EL (cell line): ENCODE measurements at places on chromosomes 16 and 17.
A peak's percentile ranks its signal among the peaks of the same experiment; 100 is the strongest.

DNA sequence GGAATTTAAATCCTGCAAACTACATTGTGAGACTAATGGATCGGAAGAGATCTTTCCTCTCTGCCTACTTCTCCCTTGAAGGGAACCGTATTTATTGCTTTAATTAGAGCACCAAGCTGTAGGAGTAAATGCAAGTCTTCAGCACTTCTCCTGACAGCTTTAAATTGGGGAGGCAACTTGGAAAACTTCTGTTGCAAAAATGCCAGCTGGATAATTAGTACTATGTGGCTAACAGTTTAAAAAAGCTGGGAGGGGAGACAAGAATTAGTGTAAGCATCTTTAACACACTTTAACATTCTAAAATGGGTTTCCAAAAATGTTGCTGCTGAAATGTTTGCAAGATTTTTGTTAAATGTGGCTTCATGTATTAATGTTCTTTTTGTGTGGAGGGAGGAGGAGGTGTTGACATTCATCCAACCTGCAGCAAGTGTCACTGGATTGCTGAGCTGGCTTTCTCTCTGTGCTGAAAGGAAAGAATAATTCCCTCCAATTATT is 108.5 kb downstream of the PCTP start:
- no peak for DNase-seq

- DNase-seq = no peak
Measured at GRCh38 chr16:17612336-17612735, 141.6 kb upstream of the XYLT1 start.

GRCh38 chr17:5344914-5345313 is 62.8 kb downstream of the RABEP1 start:
- no peak for DNase-seq

DNA sequence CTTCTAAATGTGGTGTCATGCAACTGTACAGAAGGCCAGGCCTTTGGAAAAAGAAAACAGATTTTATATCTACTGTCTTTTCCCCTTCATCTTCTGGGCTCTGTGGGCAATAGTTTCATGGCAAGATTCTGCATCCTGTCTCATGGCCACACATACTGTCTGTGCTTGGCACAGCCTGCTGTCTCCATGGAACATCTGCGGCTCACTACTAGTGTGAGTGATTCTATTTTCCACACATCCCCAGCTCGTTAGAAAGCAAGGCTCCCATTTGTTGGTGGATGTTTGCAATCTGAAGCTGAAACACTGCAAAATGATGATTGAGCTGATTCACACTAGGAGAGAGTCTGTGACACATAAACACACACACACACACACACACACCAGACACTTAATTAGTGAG is 32.4 kb downstream of the CACNG3 start:
- no peak for DNase-seq

DNA sequence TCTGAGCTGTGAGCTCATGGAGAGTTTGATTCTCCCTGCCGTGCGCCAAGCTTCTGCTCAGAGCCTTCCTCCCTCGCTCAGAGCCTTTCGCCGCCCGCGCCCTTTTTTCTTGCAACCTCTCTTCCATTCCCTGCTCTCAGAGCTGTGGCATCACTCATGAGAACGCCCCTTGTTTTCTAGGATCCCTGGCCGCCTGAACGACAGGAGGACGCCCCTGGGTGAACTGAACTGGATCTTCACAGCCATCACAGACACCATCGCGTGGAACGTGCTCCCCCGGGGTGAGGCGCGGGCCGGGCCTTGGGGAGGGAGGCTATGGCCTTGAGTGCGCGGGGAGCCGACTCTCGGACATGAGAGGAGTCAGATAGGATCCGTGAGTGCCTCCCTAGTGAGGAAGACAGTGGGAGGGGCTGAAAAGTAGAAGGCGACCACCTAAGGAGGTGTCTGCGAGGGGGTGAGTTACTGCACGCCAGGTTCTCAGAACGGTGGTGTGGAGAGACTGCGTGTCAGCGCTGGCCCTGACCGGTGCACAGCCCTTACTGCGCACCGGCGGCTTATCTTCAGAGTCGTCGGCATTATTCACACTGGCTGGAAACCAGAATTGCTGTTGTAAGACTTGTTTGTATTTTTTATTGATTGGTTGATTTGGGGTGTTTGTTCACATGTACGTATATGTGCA is 169.5 kb upstream of the CHMP6 start:
- no peak for DNase-seq

DNA sequence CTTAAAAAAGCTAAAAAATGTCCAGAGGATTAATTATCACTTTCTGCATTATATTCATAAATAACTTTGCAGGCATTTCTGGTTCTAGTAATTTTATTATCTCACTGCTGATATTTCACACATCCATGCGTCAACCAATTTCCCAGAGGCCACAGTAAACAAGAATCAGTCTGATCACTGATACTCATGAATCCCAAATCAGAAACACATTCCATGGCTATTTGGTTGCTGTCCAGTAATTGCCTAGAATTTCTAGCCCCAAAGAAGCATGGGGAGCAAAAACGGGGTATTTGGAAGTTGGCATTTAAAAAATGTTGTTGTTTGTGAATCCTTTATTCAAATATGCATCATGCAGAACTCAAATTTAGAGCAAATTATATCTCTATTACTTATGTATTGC is 244.8 kb downstream of the CDH8 start:
- peak; percentile 68 for DNase-seq

GRCh38 chr16:23508589-23509440 is 1.5 kb downstream of the GGA2 start:
- DNase-seq = peak; percentile 18

DNA sequence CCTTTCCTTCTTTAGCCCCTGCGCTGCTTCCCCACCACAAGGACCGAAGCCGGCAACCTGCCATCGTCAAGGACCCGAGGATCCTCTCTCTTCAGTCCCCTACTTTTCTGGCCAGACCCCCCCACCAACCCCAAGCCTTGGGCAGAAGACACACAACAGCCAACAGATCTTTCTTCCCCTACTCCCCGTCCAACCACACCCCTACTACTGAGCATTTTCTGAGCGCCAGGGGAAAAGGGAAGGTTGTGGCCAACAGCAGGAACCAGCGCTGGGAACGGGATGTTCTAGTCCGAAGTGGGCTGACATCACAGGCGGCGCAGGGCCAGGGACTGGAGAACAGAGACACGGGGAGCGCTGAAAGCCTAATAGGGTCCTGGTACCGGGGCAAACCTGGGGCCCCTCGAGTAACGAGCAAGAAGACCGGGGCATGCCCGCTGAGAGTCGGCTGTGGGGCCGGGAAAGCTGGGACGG is 528 bp downstream of the PER1 start:
- DNase-seq = peak; percentile 68

GRCh38 chr16:71513302-71513701 is 12.9 kb upstream of the CHST4 start:
- no peak for DNase-seq

DNA sequence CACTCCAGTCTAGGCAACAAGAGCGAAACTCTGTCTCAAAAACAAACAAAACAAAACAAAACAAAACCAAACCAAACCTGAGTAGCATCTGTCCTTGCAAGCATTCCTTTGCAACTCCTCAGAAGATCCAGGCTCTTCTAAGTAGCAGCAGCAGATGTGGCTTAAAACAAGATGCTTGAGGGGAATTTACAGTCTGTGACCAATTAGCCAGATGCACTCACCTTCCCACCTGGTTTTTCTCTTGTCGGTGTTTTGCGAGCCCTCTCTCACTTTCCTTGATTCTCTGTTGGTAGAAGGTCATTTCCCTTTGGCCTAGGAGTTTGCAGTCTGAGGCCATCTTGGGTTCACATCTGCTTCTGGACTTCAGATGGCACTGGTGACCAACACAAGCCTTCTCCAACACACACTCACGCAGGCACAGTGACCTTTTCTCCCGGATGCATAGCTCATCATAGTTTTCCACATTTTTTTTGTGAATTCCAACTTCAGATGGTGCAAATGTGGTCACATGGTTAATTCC is 276.8 kb downstream of the STX8 start:
- DNase-seq = no peak

DNA sequence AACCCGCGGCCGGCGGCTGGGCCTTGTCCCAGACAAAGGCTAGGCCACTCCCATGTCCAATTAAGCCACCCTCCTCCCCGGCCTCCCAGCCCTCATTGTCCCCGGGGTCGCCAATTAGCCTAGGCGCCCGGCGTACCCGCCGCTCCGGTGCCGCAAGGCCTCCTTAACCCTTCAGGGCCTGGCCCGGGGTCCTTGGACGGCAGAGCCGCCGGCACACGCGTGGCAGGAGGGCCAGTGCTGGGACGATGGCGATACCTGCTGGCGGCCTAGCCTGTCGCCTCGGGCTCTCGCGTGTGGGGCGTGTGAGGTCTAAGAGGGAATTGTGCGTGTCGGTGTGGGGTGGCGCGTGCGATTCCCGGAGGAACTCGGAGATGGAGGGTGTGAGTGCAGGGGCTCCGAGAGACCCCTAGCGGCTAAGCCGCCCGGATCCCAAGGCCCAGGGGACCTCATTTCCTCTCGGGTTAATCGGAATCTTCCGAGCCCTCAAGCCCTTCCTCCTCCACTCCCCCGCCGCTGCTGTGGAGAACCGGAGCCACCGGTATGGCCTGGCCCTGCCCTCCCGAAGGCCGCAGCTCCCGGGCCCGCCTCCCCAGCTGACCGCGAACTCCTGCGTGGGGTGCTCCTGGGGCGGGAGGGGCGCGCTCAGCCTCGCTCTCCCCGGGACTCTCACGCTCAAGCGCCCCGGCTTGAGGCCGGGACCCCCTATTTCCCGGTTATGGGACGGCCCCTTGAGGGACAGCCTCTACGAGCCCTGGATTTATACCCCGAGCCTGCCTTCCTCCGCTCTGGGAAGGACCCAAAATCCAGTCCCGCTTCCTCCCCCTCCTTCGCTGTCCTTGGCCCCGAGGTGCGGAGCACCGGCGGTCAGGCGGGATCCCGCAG is 11.9 kb downstream of the TBX2 start:
- peak; percentile 79 for DNase-seq

- DNase-seq = peak; percentile 77
Measured at GRCh38 chr17:64694207-64694606, 32.1 kb upstream of the SMURF2 start.

DNA sequence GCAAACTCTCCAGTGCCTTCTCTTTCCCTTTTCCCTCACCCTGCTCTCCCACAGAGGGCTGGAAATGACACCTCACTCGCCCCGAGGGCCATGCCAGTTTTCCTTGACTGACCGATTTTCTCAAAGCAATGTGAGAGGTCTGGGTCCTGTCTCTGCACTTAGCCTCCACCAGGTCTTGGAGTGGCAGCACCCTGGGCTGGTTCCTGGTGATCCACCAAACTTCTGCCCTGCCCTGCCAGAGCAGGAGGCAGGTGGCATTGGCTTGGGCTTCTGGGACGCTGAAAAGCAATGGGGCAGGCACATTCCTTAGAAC is 97.5 kb downstream of the RAB11FIP4 start:
- no peak for DNase-seq

DNA sequence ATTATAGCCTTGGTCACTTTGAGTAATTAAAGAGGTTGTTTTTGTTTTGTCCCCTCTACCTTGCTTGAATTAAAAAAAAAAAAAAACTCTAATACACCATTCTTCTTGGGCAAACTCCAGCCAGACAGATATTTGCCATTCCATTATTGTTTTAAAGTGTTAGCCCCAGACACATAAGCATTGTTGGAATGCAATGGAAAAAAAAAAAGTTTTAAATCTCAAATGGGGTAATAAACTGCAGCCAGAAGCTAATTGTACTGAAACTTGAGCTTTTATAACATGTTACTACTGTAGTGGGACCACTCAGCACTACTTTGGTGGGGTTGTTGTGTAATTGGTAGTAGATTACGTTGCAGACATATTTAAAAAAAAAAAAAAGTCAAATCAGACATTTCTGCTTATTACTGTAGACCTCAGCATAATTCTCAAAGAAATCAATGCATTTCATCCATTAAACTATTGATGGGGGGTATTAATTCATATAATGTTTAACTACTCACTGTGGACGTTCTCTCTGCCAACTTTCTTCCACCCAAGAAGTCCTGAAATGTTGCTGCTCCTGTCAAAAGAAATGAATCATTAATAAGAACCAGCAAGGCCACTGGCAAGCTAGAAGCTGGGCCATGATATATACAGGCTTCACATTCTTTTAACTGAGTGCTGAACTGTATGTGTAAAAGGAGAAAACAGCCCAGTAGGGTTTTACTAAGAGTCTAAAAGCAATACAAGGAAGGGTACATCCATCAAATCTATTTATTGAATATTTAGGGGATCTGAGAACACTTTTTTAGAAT is 626.6 kb upstream of the SOX9 start:
- peak; percentile 62 for DNase-seq

- DNase-seq = peak; percentile 90
Measured at GRCh38 chr17:69757688-69758430, 317.2 kb upstream of the KCNJ16 start.

GRCh38 chr17:30524847-30525246 is 47.6 kb downstream of the GOSR1 start:
- peak; percentile 77 for DNase-seq

GRCh38 chr16:3759736-3760135 is 42.4 kb upstream of the TRAP1 start:
- no peak for DNase-seq

DNA sequence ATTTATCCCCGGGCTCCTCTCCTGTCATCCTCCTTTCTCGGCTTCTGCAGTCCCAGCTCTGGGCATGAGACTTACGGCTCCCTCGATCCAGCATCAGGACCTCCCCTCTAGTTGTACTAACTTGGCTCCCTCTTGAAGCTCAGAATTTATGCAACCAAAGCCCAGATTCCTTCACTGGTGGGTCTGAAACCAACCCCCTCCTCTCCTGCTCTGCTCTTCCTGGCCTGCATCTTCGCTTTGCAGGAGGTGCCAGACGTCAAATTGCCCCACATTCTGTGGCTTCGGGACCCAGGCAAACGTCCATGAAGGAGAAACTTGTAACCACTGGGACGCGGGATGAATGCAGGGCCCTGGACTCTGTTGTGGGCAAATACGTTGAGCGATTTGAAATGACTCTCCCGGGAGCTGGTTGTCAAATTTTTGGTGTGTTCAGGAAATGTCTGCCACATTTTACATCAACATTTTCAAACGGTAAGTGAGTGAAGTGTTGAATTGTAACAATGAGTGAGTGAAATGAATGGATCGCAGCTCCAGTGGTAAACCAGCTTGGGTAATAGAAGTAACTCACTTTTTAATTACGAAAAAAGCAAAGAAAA is 29.3 kb upstream of the ELAC2 start:
- DNase-seq = no peak

GRCh38 chr17:55446581-55447205 is 25.1 kb upstream of the MMD start:
- DNase-seq = no peak
